Renal pelvis (tissue), 12 donors: ENCODE measurements at places on chromosomes 12 and 14. TPM values are rescaled to one million over a fixed set of nuclear protein-coding genes. Genes with fewer than 3 reads are reported as not detected.

DNA sequence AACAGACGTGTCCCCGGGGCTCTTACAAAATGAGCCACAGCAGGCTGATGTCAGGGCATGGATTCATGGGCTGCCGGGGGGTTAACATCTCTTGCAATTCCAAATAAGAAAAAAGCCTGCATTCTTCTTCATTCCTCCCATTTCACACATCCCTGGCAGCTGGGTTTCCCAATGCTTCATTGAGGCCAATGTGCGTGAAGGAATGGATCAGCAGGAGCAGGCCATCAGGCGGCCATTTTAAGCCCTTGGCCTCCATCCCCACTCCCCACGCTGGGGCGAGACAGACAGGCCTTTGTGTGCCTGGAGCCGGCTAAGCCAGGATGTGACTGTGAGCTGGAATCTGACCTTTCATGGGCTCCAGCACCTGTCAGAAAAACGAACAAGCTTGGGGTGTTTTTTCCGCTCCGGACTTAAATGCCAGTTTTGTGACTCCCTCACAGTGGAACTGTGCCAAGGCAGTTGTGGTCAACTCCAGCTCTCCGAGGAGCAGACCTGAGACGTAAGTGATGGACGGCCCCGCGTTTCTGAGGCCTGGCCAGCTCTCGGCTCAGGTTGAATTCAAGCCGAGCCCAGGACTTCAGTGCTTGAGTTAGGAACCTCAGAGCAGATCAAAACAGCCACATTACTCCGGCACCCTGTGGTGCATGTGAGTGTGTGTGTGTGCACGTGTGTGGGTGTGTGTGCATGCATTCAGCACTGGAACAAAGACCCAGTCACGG is 133.1 kb downstream of the TMEM30B start:
- DNase-seq = no peak

- DNase-seq = no peak
Measured at GRCh38 chr14:101564819-101565698, 3.8 kb downstream of the DIO3 start.

The SOAT2 gene
- polyA plus RNA-seq = 2.7 TPM

- peak; percentile 12 for DNase-seq
Measured at GRCh38 chr14:63777024-63777423, 49.2 kb upstream of the SGPP1 start.

- DNase-seq = no peak
Measured at GRCh38 chr14:103122585-103122946, 695 bp upstream of the TNFAIP2 start.

The HCFC2 gene
- 16.8 TPM for polyA plus RNA-seq

- no peak for DNase-seq
Measured at GRCh38 chr12:131882804-131883520, 11.5 kb upstream of the ULK1 start.

The ZC3H10 gene
- 6.9 TPM for polyA plus RNA-seq

The ACTN1 gene
- 63.0 TPM for polyA plus RNA-seq

GRCh38 chr14:80628547-80628946 is 313.0 kb downstream of the CEP128 start:
- no peak for DNase-seq

DNA sequence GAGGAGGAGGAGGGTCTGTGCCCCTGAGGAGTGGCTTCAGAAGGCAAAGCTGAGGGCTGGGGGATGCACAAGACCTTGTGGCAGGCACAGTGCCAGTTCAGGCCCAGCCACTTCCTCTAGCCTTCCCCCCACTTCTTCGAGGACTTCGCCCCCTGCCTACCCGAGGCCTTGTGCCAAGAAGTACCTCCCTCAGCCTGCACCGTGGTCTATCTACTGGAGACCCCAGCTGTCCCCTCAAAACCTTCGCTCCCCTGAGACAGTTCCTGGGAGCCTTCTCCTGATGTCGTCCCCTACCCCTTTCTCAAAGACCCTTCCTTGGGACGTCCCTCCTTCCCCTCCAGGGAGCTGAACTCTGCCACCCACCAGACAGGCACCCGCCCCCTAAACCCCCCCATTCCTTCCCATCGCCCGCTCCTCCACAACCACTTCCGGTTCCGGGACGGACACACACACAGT is 604 bp downstream of the ZNF384 start:
- DNase-seq = peak; percentile 39
